ENCODE measurements at places on chromosomes 3 and 15.
A peak's percentile ranks its signal among the peaks of the same experiment; 100 is the strongest.

DNA sequence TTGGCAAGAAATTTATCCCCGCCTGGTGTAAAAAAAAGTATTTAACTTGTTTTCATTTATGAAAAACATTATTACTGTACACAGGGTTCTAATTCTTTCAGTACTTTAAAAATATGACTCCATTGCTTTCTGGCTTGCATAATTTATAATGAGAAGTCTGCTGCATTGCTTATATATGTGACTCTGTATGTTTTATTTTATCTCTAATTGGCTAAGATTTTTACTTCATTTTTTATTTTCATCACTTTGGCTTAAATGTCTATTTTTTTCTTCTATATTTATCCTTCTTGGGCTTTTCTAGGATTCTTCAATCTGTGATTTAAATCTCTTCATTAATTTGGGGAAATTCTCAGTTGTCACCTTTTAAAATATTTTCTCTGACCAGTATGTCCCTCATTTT, 636.6 kb upstream of the NR2F2 start:
- no peak for DNase-seq

DNA sequence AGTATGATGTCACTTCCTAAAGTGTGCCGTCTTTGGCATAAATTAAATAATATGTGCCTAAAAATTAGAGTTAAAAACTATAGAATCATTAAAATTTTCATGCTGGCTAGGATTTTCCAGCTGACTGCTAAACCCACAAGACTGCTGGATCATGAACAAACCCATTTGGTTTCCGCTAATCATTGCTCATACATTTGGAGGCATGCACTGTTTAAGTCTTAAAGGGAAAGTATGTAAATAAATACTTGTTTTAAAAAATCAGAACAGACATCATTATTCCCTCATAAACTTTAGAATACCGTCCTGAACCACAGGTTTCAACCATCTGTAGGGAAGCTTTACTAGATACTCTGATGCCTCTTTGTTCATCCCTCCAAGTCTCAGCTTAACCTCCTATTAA, 26.5 kb downstream of the ATP6V1A start:
- DNase-seq: no peak

GRCh38 chr3:80750637-80751036, 982.8 kb upstream of the ROBO1 start:
- no peak for DNase-seq

DNA sequence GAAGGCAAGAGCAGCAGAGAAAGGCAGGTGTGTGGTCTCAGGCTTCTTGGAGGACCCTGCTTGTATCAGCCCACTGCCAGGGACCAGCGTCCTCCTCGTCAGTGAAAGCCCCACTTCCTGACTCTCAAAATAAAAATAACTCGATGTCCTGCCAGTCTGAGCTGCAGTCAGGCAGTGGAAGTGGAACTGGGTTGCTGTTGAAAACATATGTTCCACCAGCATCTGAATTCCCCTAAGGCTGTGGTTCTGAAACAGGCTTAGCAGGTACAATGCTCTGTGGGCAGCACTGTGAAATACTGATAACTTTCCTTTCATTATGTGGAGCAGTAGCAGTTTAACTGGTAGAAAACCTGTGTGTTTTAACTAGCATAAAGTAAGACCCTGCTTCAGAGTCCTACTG, 121.6 kb upstream of the EIF1B start:
- no peak for DNase-seq

DNA sequence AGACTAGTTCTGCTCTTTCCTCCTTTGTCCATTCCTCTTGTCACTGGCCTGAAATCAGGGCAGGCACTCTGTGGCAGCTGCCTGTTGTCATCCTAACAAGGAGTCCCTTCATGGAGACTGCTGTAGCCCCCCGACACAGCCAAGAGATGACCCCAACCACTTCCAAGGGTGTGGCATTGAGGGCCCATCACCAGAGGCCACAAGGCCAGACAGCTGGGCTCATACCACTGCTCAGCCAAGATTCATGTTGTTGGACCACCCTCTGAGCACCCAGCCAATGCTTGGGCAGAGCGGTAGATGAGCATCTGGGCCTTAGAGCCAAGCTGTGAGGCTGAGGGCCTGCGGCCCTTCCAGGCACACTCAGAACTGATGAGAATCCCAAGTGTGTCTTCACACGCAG, 85.4 kb downstream of the EPHB1 start:
- DNase-seq: no peak

GRCh38 chr3:125068265-125068664, 12.5 kb upstream of the HEG1 start:
- no peak for DNase-seq

DNA sequence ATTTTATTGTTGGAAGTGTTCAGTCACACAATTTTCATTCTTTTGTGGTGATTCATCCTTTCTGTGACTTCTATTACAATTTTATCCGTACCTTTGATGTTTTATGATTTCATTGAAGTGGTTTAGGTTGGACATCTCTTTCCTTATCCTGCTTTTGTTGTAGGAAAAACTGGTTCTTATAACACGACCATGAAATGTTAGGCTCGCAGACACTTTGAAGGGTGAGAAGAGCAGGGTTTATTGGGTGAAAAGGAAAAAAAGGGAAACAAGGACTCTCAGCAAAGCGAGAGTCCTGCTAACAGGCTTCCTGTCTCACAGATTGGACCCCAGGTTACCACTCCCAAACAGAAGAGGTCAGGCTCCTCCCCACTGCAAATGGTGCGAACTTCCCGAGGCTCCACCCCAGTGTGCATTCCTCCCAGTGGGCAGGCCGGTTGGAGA, 257.4 kb downstream of the STXBP5L start:
- no peak for DNase-seq

GRCh38 chr3:10680796-10681195, 135.2 kb upstream of the SLC6A11 start:
- DNase-seq: no peak

DNA sequence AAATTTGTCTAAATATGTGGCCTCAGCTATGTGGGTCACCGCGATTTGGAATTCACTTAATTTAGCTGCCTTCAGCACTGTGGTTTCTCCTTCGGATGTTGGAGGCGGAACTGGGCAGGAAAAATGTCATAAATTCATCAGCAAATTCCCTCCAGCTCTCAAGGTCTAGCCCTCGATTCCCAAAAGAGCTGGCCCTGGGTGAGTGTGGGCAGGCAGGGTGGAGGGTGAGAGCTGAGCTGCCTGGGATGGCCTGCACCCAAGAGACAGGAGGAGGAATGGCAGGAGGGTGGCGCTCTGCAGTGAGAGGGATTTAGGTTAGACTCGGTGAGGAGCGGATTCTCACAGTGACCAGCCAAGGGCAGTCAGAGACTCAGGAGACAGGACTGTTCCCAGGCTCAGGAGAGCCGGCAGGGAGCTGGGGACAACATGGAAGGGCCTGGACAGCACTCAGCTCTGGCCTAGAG, 57.1 kb downstream of the FEM1B start:
- peak; percentile 30 for DNase-seq

GRCh38 chr3:2765002-2765579, 345.1 kb downstream of the IL5RA start:
- no peak for DNase-seq

DNA sequence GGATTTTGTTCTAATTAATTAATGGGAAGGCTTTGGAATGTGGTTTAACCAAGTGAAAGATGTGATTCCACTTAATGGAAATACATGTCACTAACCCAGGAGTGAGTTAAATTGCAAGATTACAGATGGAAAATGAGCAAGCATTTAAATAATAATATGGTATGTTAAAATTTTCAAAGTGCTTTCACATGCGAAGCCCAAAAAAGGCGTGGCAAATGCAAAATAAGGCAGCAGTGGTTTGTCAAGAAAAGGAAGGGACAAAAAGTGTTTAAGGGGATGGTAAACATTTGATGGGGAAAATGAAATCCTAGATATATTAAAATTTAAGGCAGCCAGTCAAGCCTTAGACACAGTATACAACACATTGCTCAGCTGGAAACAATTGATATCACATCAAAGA, 2.9 kb downstream of the TICRR start:
- DNase-seq: no peak

- DNase-seq: no peak
These were observed 29.6 kb downstream of the GALK2 start for GRCh38 chr15:49199666-49200065.

DNA sequence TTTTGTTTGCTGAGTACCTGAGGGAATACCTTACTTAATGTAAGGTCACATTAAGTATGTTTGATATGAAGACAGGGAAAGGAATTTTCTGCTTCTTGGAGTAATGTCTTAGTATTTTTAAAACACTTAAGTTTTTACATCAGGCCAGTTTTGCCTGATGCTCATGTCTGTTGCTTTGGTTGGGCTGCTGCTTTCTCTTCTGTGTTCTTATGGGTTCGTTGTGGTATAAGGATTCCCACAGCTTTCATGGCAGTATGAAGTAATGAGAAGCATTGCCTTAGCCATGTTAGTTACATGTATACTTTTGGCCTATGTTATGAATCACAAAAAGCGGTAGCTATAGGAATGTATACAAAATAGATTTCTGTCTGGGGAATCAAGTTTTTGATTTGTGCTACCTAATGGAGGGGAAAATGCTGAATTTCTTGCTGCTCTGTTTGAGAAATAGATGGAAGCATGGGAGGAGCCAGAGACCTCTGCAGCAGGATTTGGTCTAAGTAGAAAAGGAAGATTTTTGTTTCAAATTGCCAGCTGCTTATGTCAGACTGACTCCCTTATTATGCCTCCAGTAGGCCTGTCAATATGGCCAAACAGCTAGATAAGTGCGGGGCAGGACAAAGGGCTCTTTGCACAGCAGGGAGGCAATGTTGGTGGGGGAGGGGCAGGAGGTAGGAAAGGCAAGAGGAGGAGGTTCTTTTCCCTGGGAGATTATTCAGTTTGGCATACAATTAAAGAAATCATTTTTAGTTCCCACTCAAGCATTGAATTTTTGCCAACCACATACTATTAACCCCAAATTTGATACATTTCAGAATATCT, 5.2 kb downstream of the SETD5 start:
- no peak for DNase-seq

- no peak for DNase-seq
These were observed 45.0 kb upstream of the WWTR1 start for GRCh38 chr3:149702691-149703441.

Measured in GDM1 (cell line).